Pancreas (tissue), 10 donors: ENCODE measurements at places on chromosomes 7 and 10. TPM values are rescaled to one million over a fixed set of nuclear protein-coding genes. Genes with fewer than 3 reads are reported as not detected.
A peak's percentile ranks its signal among the peaks of the same experiment; 100 is the strongest.

DNA sequence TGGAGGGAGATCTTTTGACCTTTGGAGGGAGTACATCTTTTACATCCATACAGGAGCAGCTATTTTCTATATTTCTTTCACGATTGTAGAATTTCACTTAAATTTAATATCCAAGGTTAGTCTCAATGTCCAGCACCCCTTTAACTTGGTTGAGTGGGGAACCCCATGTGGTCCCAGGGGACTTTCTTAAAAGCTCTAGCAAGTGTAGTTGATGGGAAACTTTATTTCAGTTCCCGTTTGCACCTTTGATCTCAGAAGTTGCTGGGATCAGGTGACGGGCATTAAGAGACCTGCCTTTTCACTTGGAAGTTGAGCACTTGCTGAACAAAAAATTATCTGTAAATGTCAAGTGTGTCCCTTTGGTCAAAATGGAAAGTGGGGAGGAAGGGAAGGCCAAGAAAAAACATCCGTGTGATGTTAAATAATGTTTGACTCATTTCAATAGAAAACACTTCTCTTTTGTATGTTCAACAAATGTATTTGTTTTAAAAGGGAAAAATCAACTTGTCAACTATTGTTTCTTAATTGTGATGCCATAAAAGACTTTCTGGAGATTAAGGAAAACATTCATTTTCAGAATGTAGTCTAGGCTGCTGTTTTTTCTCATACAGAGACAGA is 370.1 kb upstream of the GALNT17 start:
- DNase-seq = no peak
- no peaks in the 10 kb centered on the region for H3K36me3 ChIP-seq
- no peak overlapping the region for H3K4me3 ChIP-seq
- H3K4me1 ChIP-seq = no peaks in the 10 kb centered on the region
- no peaks in the 10 kb centered on the region for H3K27me3 ChIP-seq

Gene TMEM270
- not detected for total RNA-seq

Gene NPTX2
- 19.2 TPM for total RNA-seq

DNA sequence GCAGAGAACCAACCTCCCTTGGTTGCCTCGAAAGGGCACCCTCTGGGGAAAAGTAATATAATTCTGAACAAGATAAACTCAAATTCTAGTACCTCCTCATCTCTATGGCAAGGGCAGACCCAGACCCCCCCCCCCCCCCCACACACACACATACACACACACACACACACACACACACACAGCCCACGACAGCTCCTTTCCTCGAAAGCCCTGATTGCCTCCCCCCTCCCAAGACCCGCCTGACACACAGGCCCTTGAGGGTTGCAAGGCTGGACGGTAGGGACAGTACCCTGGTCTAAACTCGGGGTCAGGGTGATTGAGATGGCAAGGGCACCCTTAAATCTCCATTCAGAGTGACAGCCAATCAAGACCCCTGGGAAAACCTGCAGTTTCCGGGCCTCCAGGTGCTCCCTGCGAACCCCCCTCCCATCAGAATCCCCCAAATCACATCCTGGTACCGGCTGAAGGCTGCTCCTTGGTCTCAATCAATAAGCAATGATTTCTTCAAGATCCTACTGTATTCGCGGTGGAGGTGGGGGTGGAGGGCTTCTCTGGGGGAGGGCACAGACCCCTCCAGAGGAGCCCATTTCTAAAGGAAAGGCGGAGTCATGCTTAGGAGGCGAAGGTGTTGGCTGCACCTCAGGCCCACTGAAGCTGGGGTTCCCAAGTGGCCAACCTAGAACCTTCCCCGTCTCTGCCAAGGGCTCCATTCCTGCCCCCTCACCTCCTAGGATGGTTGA is 100.7 kb downstream of the HIP1 start:
- H3K27ac ChIP-seq = no peak overlapping the region
- no peak for DNase-seq
- H3K4me3 ChIP-seq = peak overlapping the region; percentile 45
- H3K27me3 ChIP-seq = no peaks in the 10 kb centered on the region
- no peaks in the 10 kb centered on the region for H3K36me3 ChIP-seq

DNA sequence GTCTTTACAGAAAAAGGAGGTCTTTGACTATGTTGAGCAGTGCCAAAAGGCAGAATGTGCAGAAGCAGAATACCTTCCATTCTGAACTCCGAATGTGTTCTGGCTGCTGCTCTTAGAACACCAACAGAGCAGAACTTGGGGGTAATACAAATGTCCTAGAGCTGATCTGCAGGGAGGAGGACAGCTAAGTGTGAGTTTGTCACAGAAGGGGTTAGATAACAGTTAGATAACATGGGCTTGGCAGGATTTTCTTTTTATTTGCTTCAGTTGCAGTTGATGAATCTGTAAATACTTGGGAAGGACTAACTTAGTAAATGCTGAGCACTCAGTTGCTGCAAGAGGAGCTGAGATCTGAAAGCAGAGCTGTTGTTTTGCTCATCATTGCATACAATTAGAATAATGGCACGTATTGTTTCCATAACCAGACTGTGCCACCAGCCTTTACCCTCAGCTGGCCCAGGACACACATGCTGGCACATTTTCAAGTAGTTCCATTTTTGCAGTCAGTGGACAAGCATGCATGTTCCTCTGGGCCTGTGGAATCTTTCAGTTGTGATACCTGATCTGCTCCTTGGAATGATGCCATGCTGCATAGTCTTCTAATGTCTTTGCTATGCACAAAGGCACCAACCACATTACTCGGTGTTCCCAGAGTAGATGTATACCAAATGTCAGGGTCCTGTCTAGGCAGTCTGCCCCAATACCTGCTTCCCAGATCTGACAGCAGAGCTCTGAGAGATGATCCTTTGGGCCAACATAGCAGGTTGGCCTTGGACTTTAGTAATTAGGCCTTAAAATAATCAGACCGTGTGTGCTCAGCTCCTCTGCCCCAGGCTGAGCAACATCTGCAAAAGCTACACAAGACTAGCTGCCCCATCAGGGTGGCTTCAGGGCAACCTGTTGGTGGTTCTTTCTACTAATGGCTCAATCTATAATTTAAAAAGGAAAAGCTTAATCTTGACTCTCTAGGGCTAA is 55.7 kb downstream of the GSDME start:
- no peaks in the 10 kb centered on the region for H3K4me1 ChIP-seq
- DNase-seq = no peak

DNA sequence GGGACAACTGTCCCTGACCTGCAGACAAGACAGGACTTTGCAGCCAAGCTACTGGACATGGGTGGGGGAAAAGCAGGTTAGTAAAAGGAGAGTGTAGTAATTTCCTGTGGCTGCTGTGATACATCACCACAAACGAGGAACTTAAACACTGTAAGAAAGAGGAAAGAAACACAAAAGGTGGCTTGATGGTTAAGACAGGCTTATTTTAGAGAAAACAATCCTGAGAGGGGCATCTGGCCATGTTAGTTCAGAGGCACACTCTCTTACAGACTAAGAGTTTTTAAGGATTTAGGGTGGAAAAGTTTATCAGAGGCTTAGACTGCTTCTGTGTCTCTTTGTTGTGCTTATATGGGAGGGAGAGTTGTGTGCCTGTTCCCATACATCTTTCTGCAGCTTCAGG is 667.0 kb downstream of the TYW1 start:
- DNase-seq = no peak
- H3K36me3 ChIP-seq = no peaks in the 10 kb centered on the region
- no peaks in the 10 kb centered on the region for H3K27me3 ChIP-seq
- no peak overlapping the region for H3K4me3 ChIP-seq
- no peaks in the 10 kb centered on the region for H3K4me1 ChIP-seq

- H3K4me3 ChIP-seq = no peak overlapping the region
- no peak for DNase-seq
- H3K4me1 ChIP-seq = no peaks in the 10 kb centered on the region
- H3K27me3 ChIP-seq = no peaks in the 10 kb centered on the region
- H3K36me3 ChIP-seq = no peaks in the 10 kb centered on the region
- no peak overlapping the region for H3K27ac ChIP-seq
Measured at GRCh38 chr10:112581921-112582320, 134.9 kb downstream of the VTI1A start.

DNA sequence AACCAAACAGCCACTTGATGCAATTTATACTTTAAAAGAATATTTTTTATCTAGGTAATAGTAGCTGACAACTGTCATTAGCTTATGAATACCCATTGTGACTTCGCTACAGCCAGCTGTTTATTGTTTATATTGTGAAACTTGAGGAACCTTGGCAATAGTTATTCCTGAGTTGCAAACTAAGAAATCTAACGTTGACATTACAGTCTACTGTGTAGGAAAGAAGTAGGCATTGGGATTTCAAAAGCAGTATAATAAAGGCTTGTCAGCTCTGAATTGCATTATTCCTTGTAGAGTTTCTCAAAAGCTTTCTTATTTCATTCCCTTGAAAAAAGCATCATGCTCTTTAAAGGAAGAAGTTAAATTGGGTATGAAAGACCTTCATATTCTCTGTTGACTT is 42.7 kb upstream of the OIT3 start:
- no peaks in the 10 kb centered on the region for H3K4me1 ChIP-seq
- H3K27ac ChIP-seq = no peak overlapping the region
- no peaks in the 10 kb centered on the region for H3K36me3 ChIP-seq
- H3K4me3 ChIP-seq = no peak overlapping the region
- DNase-seq = no peak

DNA sequence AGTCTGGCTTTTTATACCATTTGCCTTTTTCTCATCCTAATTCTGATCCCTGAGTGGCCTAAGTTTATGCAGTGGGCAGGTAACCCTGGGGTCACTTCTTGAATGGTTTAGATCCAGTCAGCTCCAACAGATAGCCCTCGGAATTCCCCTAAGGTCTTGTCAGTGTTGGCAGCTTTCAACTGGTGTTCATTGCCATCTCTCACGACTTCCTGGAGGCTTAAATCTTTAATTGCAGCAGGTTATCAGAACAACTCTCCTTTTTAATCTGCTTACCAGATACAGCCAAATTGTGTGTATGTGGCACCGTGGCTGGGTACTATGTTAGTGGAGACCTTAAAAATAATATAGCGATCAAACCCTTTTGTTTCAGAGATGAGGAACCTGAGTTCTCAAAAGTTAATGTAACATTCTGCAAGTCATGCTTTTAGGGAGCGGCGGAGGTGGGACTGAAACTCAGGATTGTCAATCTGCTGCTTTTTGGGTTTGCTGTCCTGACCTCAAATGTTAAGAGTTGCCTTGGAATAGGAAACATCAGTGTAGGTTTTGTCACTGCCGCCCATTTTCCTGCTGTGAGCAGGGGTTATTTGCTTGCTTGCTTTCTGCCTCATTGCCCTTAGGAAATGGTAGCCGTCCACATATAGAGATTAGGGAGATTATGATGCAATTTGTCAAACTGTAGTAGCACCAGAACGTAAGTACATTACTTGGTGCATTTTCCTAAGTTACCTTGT is 818 bp downstream of the DLD start:
- H3K27me3 ChIP-seq = no peaks in the 10 kb centered on the region
- DNase-seq = no peak
- peak overlapping the region; percentile 66 for H3K4me3 ChIP-seq
- H3K36me3 ChIP-seq = no peaks in the 10 kb centered on the region
- peak overlapping the region; percentile 95 for H3K27ac ChIP-seq
- H3K4me1 ChIP-seq = peaks cover 16% of the 10 kb centered on the region

DNA sequence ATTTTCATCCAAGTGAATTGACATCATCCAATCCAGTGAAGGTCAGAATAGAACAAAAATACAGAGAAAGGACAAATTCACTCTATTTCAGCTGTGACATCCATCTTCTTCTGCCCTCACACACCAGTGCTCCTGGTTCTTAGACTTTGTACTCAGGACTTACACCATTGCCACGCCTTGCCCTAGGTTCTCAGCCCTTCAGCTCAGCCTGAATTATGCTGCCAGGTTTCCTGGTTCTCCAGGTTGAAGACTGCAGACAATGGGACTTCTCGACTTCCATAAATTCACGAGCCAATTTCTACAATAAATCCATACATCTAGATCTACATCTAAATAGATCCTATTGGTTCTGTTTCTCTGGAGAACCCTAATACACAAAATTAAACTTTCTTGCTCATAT is 181.2 kb upstream of the KCND2 start:
- DNase-seq = no peak
- no peak overlapping the region for H3K4me3 ChIP-seq
- H3K4me1 ChIP-seq = no peaks in the 10 kb centered on the region
- no peak overlapping the region for H3K27ac ChIP-seq
- no peaks in the 10 kb centered on the region for H3K36me3 ChIP-seq

GRCh38 chr10:85612833-85613232 is 753.8 kb downstream of the GRID1 start:
- no peaks in the 10 kb centered on the region for H3K4me1 ChIP-seq
- no peak for DNase-seq
- no peak overlapping the region for H3K27ac ChIP-seq
- H3K36me3 ChIP-seq = no peaks in the 10 kb centered on the region
- H3K27me3 ChIP-seq = no peaks in the 10 kb centered on the region
- H3K4me3 ChIP-seq = no peak overlapping the region

DNA sequence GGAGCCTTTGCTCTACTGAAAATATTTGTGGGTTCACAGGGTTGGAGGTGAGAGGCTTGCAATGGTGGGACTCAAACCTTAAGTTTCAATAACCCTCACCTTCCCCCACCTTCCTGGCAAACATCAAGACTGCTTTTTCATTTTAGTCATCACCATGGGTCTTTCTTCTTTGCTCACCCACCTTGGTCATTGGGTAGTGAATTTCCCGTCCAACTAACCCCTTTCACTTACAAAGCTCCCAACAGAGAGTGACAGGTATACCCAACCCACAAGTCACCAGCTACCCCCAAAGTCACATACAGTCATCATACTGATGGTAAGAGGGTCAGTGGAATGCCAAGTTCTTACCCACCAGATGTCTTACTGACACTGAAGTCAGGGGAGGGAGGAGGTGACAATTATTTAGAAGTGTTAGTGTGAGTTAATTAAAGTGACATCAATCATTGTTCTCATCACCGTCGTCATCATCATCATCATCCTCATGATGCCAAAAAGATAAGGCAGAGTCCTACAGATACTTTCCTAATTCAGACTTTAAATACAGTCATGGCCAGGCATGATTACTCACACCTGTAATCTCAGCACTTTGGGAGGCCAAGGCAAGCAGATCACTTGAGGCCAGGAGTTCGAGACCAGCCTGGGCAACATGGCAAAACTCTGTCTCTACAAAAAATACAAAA is 49.0 kb downstream of the PIK3AP1 start:
- no peaks in the 10 kb centered on the region for H3K27me3 ChIP-seq
- DNase-seq = no peak
- no peaks in the 10 kb centered on the region for H3K36me3 ChIP-seq
- H3K27ac ChIP-seq = peak overlapping the region; percentile 35

Gene C10orf62
- 0.59 TPM for total RNA-seq

DNA sequence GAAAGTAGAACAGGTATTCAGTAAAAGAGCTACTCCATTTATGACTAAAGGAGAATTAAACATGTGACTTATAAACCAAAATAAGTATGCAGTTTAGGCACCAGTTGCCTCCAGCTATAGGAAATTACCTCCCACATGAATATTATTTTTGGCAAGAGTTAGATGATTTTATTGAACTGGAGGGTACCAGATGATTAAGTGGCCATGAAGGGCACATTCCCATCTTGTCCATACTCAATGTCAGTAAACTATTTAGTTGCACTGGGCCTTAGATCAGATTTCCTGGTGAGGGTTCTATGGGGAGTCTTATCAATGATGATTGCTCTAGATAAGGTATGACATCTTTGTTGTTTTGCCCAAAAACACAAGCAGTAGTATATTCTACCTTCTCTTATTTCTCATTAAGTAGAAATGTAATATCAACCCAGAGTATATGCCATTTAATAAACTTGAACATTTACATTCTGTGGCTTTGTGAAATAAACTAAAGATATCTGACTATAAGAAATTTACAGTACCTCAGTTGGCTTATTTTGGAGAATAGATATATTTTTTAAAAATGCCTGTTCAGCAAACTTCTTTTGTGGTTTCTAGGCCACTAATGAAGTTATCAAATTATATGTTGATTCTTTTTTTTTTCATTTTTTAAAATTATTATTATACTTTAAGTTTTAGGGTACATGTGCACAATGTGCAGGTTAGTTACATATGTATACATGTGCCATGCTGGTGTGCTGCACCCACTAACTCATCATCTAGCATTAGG is 145.3 kb downstream of the SEMA3A start:
- H3K4me1 ChIP-seq = peaks cover 6% of the 10 kb centered on the region
- no peaks in the 10 kb centered on the region for H3K36me3 ChIP-seq
- no peaks in the 10 kb centered on the region for H3K27me3 ChIP-seq
- no peak overlapping the region for H3K27ac ChIP-seq
